Suppressor macrophage treated with lipopolysaccharide for 4 hours (primary cell): ENCODE measurements at places on chromosomes 1 and 21.
A peak's percentile ranks its signal among the peaks of the same experiment; 100 is the strongest.

- DNase-seq, result peak; percentile 93
Measured at GRCh38 chr1:222817529-222817928, 2.7 kb downstream of the DISP1 start.

DNA sequence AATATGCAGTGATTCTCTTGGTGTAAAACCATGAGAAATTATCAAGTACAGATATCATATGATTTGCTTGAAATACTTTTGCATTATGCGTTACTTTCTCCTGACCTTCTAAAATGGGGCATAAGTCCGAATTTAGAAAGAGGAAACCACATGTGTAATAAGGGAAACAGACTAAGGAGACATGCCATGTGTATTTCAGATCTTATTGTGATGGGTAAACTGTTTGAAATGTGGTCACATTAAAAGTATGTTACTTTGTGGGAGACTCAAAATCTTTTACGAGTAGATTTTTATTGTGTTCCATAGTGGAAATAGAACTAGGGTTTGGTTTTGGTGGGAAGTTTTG lies 173.0 kb downstream of the NFIA start:
- peak; percentile 34 for DNase-seq

DNA sequence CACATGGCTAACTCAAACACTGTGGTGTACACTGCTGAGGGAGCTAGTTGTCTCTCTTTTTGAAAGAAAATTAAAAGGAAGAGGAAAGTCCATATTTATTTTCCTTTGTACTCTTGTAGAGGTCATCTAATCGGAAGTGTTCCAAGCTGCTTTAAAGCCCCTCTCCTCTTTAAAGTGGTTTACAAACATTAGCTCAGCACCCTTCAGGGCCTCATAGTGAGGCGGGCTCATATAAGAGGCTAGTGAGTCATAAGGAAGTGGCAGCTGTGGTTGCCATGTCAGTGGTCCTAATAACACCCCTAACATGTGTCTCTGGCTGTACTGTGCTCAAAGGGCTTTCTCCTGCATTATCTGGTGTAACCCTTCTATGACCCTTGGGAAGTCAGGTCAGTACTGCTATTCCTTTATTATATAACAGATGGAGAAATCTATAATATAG lies 104.4 kb upstream of the SERBP1 start:
- no peak for DNase-seq

DNA sequence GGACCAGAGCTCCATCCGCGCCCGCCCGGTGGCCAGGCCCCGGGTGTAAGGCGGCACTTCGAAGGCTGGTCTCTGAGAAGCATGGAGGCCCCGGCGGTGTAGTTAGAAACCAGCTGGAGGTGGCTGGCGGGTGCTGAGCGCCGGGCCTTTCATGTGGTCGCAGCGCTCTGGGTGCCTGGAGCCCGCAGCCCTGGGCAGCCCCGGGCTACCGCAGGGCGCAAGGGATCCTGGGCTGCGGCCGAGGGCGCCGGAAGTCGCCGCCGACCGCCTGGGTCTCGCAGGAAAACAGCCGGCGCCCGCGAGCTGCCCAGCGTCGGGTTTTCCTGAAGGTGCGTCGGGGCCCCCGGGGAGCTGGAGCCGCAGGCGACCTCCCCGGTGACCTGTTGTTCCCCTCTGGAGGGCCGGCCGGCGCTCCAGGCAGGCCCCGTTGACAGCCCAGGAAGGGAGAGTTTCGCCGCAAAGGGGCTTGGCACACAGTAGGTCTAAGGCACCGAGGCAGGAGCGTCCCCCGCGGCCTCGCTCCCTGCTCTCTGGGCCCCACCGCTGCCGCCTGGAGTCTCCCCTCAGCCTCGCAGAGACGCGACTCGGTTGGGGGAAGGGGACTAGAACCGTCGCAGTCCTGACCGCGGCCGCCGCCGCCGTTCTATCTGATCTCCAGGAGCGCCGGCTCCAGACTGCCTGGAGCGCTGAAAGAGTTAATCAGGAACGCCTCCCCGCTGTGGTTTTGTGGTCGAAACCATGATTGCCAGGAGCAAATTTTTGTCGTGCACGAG lies 2.7 kb downstream of the GRHL3 start:
- peak; percentile 39 for DNase-seq

- DNase-seq, result no peak
Measured at GRCh38 chr1:46725736-46726108, 6.8 kb upstream of the EFCAB14 start.

DNA sequence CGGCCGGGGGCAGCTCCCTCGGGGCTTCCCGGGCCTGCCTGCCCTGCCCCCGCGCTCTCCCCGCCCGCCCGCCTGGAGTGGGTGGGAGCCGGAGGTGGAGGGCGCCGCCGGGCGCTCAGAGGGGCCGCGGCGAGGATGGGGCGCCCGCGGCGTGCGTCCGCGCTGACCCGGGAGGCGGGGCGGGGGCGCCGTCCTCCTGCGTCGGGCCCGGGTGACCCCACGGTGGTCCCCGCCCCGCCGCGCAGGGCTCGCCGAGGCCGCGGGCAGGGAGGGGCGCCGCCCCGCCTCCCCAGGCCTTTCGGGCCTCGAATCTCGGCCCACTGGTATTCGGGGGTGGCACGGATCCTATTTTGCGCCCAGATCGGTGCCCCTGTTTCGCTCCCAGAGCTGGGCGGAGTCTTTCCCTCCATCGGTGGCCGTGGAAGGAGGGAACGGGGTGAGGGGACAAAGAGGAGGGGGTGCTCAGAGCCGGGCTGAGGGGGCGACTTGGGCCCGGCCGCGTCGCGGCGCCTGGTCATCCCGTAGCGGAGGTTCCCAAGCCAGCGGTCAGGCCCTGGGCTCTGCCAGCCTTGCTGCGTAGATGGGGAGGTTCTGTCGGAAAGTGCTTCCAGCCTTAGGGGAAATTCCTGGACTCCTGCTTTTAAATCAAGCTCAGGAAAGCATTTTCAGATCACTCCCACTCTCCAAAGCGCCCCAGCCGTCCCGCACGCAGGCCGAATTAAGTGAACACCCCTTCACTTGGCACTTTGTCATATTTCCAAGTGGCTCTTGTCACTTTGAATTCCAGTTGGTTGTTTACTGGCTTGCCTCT lies 545 bp downstream of the PATJ start:
- no peak for DNase-seq

DNA sequence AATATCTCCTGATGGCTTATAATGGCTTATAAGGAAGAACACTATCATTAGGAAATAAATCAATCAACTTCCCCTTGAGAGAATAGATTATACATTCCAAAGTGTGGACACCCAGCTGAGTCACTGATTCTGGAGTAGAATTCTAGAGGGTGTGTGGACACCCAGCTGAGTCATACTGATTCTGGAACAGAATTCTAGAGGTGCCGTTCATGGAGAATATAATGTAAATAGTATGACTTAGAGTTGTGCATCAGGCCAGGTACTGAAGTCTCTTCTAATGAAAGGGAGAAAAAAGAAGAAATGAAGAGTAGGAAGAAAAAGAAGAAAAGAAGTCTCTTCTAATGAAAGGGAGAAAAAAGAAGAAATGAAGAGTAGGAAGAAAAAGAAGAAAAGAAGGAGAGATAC lies 2.4 kb upstream of the USP33 start:
- peak; percentile 83 for DNase-seq

GRCh38 chr1:159959451-159959850 lies 5.4 kb upstream of the SLAMF9 start:
- DNase-seq, result no peak

DNA sequence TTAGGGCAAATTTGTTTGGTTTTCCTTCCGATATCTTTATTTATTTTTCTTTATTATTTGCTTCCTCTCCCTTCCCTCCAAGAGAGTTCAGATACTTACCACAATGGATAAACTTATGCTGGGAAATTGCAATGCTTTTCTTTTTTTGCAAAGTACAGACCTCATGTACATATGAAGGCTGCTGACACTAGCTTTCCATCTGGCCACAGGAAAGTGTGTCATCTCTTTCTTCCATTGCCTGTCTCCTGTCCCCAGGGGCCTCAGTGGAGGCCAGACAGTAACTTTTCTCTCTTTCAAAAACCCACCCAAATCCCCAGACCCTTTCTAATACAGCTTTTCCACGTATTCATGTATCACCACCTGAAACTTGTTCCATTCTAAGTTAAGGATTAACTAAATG lies 73.9 kb downstream of the ST6GALNAC3 start:
- DNase-seq, result no peak

DNA sequence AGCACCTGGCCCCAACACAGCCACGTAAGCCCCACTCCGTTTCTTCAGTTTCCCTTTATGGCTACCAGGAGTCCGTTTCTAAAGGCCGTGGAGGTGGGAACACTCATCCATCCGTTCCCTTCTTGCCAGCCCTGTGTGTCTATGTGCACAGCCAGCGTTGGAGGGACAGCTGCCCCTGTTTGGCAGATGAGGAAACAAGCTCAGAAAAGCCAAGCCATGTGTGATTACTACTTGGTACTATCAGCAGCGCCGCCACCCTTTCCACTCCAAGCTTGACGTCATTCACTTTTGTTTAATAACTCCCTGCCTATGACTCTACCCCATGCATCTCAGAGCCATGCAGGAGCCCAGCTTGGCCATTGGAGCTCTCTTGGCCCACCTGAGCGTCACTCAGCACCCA lies 3.5 kb downstream of the LRP8 start:
- DNase-seq, result no peak

GRCh38 chr1:47533793-47534328 lies 96.0 kb downstream of the FOXD2 start:
- DNase-seq, result no peak

DNA sequence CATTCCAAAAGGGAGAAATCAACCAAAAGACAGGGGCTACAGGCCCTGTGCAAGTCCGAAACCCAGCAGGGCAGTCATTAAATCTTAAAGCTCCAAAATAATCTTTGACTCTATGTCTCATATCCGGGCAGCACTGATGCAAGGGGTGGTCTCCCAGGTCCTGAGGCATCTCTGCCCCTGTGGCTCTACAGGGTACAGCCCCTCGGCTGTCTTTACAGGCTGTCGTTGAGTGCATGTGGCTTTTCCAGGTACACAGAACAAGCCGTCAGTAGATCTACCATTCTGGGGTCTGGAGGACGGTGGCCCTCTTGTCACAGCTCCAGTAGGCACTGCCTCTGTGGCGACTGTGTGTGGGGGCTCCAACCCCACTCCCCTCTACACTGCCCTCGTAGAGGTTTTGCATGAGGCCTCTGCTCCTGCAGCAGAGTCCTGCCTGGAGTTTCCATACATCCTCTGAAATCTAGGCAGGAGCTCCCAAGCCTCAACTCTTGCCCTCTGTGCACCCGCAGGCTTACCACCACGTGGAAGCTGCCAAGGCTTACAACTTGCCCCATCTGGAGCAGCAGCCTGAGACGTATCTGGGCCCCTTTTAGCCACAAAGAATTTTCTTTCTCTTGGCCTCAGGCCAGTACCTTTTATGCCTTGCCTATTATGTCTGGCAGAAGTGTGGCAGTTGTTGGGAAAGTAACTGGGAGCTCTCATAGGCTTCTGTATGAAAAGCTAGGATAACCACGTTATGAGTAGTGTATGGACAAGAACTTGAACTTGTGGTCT lies 52.5 kb downstream of the POU2F1 start:
- DNase-seq, result no peak

GRCh38 chr1:10528066-10529014 lies 53.6 kb downstream of the PEX14 start:
- DNase-seq, result no peak

GRCh38 chr21:44456214-44456914 lies 1.1 kb downstream of the LRRC3 start:
- DNase-seq, result no peak

DNA sequence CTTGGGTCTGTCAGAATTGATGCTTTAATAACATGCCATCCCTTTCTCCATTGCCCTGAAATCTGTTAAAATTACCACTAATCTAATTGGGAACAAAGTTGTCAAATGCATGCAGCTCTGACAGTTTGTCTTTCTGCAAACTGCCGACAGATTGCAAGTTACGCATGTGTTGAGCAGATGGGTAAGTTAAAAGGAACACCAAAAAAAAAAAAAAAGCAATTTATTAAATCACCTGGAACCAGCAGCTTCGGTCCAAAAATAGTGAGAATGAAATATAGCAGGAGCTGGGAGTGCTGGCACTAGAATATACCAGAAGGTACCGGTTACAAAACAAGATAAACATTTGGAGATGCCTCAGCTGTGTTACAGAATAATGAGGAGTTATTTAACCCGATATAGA lies 149.6 kb upstream of the C1orf87 start:
- DNase-seq, result no peak

GRCh38 chr1:198878566-198878965 lies 239.7 kb downstream of the PTPRC start:
- DNase-seq, result no peak

DNA sequence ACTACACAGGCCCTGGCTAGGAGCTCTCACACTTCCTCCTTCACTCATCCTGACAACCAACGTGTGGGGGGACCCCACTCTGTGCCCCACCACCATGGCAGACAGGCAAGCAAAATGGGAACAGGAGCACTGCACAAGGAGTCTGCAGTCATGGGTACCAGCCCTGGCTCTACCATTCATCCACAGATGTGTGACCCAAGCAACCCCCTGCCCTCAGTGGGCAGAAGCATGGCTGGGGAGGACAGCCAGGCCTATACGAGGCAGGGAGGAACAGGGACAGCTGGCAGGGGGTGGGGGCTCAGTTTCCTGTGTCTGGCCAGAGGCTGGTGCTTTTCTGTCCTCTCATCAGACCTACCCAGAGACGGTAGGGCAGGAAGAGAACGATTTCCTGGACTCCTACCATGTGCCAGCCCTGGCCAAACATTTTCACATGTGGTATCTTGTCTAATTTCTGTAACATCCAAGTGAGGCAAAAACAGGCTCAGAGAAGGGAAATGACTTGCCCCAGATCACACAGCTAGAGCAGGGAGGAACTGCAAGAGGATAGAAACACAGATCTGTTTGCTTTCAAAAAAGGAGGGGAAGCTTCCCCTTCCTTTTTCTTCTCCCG lies 178.0 kb downstream of the HIVEP3 start:
- DNase-seq, result peak; percentile 52

DNA sequence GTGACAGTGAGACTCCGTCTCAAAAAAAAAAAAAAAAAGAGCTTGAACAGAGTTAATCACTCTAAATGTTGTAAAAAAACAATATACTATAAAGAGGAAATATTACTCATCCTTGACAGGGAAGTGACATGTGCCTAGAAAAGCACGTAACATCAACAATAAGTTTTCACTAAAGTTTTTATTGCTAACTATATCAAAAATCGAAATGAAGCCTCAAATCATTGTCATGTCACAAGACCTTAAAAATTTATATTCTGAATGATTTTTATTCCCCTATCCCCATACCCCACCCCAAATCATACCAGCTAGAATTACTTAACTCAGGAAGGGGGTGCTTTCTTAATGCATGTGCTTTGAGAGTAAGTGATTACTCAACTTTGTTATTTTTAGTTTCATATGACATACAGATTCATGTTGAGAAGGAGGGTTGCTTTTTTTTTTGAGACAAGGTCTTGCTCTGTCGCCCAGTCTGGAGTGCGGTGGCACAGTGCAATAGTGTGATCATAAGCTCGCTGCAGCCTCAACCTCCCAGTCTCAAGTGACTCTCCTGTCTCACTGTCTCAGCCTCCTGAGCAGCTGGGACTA lies 53.6 kb upstream of the MUTYH start:
- DNase-seq, result peak; percentile 85

- DNase-seq, result peak; percentile 62
Measured at GRCh38 chr1:36223381-36223995, 755 bp upstream of the THRAP3 start.

GRCh38 chr1:225318706-225319575 lies 108.9 kb downstream of the LBR start:
- peak; percentile 51 for DNase-seq
